ENCODE measurements at places on chromosomes 6 and 20.

- no peak for DNase-seq
These were observed 501.0 kb upstream of the MAP3K7 start for GRCh38 chr6:91087908-91088307.

GRCh38 chr20:47008842-47009518 is 114.3 kb downstream of the EYA2 start:
- peak; percentile 94 for DNase-seq

DNA sequence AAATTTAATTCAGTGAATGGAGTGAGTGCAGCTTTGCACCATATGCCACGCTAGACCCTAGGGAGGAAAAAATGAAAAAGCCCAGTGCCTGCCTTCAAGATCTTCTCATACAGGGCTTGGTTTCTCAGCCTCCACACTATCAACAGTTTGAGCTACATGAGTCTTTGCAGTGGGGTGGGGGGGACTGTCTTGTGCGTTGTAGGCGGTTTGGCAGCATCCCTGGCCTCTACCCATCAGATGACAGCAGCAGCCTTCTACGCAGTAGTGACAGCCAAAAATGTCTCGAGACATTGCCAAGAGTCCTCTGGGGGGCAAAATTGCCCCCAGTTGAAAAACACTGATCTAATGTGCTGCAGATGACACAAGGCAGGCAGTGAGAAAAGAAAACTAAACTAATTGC is 6.2 kb downstream of the CDH22 start:
- no peak for DNase-seq

GRCh38 chr6:3400162-3400561 is 56.7 kb downstream of the SLC22A23 start:
- DNase-seq: no peak

- DNase-seq: no peak
These were observed 78.3 kb downstream of the TBX18 start for GRCh38 chr6:84685983-84686584.

DNA sequence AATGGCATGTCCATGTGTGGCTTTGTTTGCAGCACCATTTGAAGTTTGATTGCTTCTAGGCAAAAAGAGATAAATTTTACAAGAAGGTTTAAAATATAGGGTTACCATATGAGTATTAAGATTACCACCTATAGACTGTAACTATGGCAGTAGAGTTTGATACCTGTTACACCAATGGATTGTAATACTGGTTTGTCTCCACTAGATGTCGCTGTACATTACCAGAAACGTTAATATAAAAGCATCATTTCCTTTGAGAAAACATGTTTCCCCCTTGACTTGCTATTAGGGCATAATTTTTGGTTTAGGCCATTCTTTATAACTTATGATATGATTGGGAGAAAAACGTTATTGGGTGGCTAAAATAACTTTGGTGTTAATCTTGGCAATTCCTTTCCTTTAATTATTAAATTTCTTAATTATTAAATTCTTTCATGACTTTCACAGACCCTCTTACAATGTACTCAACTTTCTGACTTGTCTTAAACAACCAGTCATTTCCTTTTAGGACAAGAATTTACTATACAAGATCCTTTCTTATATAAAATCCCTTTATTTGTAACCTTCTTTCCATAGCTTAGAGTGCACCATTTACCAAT is 42.8 kb downstream of the HLA-DPB1 start:
- DNase-seq: no peak

All from LNCaP clone FGC (cell line).